ENCODE measurements at places on chromosomes 6 and 20. TPM values are rescaled to one million over a fixed set of nuclear protein-coding genes. Genes with fewer than 3 reads are reported as not detected.

DNA sequence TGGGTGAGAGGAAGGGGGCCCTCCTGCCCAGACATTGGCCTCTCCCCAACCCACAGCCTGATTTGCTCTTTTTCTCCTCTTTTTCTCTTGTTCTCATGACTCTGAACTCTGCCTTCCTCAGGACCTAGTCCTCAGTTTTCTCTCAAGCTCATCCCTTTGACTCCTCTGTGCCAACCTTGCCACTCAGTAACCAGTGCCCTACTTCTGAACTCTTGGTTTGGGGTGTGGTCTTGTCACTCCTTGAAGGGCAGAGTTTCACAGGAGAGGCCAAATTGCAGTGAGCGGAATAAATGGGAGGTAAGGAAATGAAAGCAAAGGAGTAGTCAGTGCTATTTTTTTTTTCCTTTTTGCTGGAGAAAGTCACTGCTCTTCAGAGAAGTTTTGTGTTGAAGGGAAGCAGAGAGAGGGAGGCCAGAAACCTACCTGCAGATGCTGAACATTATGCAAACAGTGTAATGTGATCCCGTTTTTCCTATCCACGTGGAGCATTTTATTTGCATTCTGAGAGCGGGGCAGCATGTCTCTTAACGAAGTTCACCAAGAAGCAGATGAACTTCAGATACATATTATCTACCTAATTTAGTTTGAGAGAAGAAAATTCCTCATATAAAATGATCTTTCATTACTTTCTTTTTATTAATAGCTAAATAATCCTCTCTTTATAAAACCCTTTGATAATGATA is 26.9 kb downstream of the CFAP61 start:
- DNase-seq, result no peak

TMEM200A gene
- total RNA-seq, result 9.3 TPM

DNA sequence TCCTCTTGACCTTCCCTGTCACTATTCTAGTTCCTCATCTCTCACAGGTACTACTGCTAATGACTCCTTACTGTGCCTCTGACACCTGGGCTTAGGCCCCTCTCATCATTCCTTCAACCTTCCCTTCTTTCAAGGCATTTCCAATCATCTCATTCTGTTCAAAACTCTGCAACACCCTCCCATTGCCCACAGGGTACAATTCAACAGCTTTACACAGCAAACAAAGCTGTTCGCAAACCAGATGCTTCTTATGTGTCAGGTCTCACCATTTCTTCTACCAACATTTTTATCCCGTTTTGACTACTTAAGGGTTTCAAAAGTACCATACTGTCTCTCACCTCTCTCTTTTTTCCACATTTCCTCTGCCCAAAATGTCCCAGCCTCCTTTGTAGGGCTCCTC is 84.4 kb upstream of the ID4 start:
- DNase-seq, result no peak

EPHA7 gene
- total RNA-seq, result 0.53 TPM

NMBR gene
- total RNA-seq, result not detected

DNA sequence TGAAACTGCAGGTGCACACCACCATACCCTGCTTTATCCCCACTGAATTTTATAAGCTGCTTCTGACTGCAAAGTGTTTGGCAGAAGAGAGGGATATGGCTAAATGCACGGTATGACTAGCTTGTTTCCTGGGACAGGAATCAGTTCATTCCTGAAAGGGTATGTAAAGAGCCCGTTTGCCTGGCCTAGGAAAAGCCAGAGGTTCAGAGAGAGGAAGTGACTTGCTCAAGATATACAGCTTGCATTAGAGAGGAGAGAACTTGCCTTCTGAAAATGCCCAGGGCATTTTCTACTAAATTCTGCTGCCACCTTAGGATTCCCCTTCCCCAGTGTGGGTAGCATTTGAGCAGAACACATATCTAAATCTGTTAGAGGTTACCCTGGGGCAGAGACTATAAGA is 683 bp upstream of the GCNT2 start:
- DNase-seq, result no peak

DNA sequence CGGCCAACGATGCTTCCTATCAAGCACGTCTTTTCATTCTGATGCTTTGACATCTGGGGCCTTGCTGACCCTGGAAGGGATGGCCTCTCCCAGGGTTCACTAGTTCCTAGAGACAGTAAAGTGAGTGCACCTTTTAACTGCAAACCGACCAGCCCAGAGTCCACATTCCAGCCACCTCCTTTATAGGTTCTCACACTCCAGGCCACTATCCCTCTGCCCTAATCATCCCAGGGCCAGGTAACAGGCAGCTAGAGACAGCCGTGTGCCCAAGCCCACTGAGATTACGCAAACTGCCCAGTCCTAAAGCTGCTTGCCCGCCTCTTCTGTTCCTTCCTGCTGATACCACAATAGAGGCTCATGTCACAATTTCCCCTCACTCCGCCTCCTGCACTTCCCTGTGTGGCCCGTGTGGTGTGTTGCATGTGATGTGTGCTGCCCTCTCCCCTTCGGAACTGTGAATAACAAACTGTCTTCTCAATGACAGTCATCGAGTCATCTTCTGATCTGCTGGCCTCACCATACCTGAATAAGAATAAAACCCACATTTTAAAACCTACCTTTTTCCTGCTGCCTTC is 123.7 kb upstream of the EXOC2 start:
- DNase-seq, result no peak

GRCh38 chr6:129536271-129536670 is 173.7 kb downstream of the ARHGAP18 start:
- DNase-seq, result no peak

GJA10 gene
- not detected for total RNA-seq

- DNase-seq, result no peak
Observed at GRCh38 chr6:11672669-11673068, 105.9 kb downstream of the ADTRP start.

DNA sequence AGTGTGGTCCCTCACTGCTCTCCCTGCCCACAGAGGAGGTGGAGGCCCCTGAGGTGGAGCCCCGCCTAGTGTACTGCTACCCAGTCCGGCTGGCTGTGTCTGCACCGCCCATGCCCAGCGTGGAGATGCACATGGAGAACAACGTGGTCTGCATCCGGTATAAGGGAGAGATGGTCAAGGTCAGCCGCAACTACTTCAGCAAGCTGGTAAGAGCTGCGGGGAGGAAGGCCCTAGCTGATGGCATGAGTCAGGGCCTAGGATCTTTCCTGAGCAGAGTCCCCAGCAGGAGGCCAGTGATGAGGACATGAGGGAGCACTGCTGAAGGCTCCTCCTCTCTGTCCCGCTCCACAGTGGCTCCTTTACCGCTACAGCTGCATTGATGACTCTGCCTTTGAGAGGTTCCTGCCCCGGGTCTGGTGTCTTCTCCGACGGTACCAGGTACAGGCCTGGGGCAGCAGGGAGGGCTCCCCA is 11.2 kb downstream of the PCIF1 start:
- DNase-seq, result no peak

SLC35D3 gene
- not detected for total RNA-seq

LGSN gene
- not detected for total RNA-seq

DNA sequence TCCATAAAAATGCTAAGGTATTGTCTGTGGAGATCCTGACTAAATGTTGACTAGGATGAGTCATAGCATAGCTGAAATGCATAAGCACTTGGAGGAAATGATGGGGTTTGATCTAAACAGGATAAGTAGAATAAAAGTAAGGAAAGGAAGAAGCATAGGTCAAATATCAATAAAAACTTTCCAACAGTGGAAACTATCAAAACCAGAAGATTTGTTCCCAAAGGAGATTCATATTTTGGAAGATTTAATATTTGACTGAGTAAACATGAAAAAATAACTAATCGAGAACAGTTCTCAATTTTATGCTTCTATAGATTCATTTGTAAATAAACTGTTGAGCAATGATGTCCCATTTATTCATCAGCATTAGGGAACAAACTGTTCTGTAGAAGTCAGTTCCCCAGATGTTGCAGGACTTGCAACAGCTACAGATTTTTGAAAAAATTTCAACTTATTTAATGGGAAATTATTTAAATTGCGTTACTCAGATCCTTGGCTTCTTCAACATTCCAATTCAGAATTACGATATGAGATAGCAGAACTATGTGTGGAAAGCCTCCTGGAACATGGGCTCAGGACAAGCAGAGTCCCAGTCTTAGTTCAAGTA is 133.7 kb upstream of the TBX18 start:
- peak; percentile 57 for DNase-seq

GRCh38 chr20:40547483-40548091 is 141.4 kb downstream of the MAFB start:
- DNase-seq, result no peak

COL9A3 gene
- 1.8 TPM for total RNA-seq

SIRPG gene
- not detected for total RNA-seq

ANGPT4 gene
- not detected for total RNA-seq

SUMO4 gene
- 1.4 TPM for total RNA-seq

CST4 gene
- not detected for total RNA-seq

DNA sequence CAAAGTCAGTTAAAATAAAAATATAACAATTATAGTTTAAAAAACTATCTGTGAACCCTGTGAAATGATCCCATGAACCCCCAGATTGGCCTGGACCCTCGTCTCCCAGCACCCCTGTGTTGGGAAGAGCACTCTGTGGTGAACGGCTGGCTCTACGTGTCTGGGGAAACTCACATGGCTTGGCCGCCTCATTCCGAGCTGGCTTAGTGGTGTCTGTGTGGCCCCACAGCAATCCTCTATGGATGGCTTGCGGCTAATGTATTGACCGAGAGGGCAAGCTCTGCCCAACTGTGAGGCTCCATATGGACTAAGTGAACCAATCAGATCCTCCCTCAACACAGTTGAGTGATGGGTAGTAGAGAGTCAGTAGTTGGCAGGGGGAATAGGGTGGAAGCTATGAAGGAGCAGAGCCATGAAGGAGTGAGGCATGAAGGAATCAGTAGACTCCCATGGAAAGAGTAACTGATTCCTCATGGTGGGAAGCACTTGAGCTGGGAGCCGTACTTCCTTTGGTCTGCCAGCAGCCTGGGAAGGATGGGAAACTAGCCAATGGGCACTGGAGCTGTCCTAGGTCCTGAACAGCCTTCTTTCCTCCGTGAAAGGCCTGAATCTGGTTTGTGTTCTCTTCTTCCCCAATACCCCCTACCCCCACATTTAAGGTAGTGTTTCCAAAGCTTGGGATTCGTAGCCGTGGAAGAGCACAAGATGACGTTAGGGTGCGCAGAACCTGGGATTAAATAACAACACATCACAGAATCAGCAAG is 21.6 kb upstream of the ZNF831 start:
- no peak for DNase-seq

MTFR2 gene
- total RNA-seq, result 6.4 TPM

DNA sequence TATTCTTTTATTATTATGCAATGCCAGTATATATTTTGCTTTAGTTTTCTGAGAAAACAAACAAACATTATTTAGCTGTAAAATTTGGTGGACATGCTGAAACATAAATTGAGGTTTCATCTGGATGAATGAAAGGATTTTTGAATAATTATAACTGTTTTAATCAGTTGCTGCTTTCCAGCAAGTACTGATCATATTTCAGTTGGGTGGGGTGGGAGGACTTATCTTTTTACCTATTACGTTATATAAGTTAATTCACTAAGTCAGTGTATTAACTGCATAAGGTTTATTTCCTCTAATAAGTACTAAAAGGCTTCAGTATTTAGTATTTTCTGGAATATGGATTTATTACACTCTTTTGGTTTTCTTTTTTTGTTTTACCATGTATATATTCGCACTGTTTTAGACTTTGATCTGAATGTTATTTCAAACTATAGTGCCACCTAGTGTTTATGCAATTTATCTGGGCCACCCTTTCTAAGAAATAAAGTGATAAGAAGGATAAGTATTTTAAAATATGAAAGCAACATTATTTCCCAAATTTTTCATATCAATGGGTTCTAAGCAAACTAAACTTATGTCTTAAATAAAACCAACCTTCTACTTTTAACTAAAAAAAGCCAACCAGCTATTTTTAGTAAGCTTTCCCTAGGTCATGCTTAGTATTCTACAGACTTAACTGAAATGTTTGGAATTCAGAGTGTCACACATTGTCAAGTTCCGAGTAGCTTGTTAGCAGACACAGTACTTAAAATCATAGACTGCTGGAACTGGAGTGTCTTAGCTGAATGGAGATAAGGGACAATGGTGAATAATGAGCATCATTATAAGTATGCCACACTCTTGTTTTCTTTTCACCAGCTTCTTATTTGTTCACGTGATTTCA is 105.4 kb upstream of the MCHR2 start:
- DNase-seq, result no peak

DNA sequence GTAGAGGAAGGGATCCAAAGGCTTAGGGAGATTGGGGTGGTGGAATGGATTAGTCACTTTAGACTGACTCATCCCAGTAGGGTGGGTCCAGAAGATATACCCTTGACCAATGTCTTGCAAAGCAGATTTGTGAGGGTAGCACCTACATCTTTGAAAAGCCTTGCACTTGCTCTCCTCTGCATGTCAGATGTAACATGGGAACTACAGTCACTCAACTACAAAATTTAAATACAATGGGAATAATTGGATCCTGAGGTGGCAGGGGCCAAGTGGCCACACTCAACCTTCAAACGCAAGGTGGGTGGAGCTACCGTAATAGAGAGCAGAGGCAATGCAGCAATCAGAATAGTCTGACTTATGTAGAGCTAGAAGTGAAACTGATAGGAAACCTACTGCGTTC is 71.2 kb downstream of the ME1 start:
- no peak for DNase-seq

DNA sequence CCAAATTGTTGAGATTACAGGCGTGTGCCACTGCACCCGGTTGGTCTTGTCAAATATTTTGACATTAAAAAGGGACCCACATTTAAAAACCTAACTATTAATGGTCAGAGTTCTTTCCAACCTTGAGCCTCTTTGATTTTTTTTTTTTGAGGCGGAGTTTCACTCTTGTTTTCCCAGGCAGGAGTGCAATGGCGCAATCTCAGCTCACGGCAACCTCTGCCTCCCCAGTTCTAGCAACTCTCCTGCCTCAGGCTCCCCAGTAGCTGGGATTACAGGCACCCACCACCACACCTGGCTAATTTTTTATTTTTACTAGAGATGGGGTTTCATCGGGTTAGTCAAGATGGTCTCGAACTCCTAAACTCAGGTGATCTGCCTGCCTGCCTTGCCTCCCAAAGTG is 31.3 kb downstream of the CTNNBL1 start:
- no peak for DNase-seq

DNA sequence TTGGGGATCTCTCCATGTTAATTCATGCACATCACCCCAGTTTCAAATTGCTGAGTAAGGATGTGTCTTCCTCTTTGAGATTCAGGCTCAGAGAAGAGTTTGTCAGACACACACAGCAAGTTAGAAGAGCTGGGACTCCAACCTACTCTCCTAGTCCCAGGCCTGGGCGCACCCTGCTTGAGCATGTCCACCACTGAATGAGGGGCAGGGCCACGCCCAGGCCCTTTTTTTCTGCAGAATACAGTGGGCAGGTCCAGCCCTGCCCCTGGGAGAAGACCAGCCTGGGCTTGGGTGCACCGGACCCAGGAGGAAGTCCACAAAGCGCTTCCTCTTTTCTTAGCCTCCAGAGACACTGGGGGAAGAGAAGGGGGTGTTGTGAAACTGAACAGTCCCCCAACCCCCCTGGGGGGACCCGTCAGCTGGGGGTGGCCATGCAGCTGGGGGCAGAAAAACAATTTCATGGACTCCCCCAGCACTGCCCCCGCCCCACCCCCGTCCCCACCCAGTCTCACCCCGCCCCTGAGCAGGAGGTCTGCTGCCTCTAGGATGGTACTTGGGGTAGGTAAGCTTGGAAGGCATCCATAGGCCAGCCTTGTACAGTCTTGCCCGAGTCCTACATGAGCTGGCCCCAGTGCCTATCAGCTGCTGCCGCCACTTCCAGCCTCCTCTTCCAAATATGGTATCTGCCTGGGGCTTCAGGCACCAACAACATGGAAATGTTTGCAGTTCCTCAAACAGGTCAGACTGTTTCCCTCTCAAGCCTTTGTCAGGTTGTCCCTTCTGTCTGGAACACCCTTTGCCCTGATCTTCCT is 11.7 kb upstream of the HCK start:
- no peak for DNase-seq

All from glomerular endothelial cell (primary cell).